ENCODE measurements at places on chromosomes 4 and X.

GRCh38 chr4:148023512-148024181 lies 291.8 kb downstream of the ARHGAP10 start:
- DNase-seq: no peak

GRCh38 chrX:131521824-131522223 lies 22.1 kb upstream of the OR13H1 start:
- no peak for DNase-seq

GRCh38 chr4:7348946-7349900 lies 85.5 kb downstream of the PSAPL1 start:
- no peak for DNase-seq

DNA sequence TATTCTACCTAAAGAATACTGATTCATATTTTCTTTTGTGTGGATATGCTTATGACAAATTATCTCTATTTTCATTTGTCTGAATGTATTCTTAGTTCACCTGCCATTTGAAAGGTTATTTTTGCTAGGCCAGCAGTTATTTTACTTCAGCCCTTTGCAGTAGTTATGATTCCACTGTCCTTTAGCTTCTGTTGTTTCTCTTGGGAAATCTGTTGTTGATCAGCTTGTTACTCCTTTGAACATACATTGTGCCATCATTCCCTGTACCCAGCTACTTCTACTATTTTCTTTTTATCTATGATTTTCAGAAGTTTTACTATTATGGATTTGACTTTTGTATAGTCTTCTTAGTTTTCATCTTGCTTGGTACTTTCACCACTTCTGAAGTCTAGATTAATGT lies 37.2 kb downstream of the RBM46 start:
- DNase-seq: no peak

DNA sequence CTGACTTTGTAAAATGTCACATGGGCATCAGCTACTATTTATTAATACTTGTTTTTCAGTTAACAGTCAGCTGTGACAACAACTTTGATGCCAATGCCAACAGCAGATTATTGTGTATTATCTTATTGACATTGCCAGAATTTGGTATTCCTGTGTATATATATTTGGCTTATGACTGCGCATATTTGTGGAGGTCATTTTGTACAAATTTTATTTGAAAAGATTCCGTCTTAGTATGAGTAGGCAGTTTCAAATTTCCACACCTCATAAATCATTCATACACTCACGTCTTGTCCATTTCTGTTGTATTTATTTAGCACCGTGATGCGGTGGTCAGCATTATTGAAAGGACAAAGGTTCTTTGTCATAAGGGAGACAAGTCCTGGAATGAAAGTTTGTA lies 558.2 kb upstream of the NDST4 start:
- DNase-seq: no peak

DNA sequence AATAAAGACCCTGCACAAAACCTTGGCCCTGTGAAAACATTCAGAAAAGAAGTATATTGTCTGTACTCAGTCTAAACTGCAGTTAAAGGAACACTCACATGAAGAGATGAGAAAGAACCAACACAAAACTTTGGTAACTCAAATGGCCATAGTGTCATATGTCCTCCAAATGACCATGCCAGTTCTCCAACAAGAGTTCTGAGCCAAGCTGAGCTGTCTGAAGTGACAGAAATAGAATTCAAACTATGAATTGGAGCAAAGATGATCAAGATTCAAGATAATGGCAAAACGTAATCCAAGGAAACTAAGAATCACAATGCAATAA lies 739.3 kb upstream of the NDST4 start:
- no peak for DNase-seq

GRCh38 chr4:140672416-140672815 lies 83.8 kb downstream of the TBC1D9 start:
- DNase-seq: no peak

GRCh38 chr4:173518425-173519102 lies 11.5 kb downstream of the HAND2 start:
- peak; percentile 59 for DNase-seq

DNA sequence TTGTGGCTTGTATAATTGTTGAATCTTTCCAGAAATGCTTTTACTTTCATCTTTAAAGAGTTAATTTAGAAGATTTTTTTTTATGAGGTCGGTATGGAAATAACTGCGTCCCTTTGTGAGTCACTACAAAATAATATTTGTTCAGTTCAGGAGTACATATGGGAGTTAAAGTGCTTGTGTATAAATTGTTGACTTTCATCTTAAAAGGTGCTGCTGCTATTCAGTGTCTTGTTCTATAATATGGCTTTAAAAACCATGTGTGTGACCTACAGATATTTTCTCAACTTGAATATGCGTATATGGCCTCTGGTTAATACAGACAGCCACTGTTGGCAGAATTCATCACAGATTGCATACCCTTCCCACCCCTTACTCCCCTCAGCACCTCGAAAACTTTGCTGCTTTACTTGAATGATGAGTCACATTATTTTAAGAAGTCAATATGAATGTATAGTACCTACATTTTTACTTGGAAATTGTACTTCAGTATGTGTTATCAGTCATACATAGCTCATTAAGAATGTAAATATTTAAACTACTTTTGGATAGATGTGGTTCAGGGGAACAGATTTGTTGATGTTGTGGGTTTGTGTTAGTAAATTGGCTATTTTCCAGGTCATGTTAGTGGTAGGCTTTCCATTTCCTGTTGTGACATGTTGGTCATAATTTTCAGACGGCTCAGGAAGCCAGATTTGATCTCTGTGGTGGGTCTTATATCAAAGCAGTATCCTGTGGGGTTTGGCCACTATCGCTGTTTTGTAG lies 1.5 kb downstream of the CLCN3 start:
- DNase-seq: peak; percentile 11

DNA sequence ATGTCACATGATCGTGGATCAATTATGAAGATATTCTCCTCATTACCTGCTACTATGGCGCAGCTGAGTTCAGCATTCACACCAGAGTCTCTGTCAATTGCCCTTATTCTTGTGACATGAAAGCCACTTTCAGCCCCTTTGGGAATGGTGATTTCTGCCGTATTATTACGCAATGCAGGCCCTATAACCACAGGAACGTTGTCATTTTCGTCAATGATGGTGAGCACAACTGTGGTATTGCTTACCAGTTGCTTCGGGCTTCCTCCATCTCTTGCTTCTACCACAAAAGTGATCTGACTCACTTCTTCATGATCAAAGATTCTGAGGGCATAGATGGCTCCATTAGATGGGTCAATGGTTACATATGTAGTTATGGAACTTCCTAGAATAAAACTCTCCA lies 2.1 kb downstream of the PCDH18 start:
- no peak for DNase-seq

DNA sequence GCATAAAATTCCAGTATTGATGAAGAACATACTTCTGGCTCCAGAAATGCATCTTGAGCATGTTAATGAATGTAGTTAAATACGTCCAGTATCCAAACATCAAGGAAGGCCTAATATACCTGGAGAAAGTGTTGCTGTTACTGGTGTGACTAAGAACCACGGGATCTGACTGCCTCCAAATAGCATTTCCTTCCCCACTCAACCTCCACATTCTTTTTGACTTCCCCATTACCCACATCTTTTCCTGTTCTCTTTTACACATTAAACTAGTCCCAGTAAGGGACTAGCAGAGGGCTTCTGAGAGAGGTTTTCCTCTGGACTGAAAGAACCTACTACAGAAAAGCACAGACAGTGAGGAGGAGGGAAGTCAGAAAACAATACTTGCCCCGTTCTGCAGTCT lies 482.8 kb upstream of the HTR2C start:
- DNase-seq: no peak

DNA sequence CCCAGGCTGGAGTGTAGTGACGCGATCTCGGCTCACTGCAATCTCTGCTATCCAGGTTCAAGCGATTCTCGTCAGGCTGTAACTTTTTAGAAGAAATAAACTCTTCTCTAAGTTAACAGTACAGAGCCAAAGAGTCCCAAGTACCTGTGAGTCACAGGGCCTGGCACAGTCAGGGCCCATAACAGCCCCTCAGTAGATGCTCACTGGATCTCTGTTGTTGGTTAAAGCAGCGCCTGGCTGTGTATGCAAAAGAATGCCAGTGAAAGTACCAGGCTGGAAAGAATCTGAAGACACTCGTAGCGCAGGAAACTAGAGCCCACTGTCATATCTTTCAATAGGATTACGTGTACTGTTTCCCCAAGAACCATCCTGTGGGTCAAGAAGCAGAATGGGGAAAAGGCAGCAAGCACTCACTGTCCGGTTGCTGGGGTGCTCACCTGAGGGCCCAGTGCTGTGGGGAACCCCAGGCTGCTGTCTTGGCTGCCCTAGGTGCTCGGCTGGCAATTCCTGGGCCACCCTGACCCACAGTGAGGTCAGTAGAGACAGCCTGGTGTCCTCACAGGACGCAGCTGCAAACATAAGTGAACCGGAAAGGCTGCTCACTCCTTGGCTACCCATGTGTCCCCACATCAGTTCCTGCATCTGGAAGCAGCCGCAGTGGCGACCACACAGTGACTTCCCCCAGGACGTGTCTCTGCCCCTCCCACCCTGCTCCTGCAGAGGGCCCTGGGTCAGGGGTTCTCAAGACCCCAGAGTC lies 3.1 kb upstream of the SLBP start:
- no peak for DNase-seq

DNA sequence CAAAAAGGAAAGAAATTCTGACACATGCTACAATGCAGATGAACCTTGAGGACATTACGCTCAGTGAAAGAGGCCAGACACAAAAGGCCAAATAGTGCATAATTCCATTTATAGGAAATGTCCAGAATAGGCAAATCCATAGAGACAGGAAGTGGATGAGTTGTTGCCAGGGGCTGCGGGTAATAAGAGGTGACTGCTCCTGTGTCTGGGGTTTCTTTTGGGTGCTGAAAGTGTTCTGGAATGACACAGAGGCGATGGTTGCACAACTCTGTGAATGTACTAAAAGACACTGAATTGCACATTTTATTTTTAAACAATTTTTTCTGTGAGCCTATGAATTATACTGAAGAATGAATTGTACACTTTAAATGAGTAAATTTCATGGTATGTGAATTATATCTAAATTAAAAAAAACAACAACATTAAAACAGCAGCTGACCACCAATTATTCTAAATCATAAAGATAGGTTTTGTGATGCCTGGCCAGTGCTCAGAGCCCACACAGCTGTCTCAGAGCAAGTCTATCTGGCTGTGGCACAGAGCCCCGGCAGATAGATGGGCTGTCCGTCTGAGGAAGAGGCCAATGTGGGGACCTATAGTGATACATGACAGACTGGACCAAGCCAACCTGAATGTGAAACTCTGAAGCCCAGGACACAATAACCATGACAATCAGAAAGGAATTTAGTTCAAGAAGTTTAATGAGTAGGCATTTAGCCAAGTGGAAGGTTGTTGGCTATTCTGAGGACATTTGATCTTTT lies 23.5 kb upstream of the IRAK1 start:
- DNase-seq: no peak

GRCh38 chr4:186285147-186285546 lies 19.2 kb downstream of the F11 start:
- no peak for DNase-seq

GRCh38 chr4:128525387-128525786 lies 237.8 kb upstream of the PGRMC2 start:
- DNase-seq: no peak

GRCh38 chr4:121939690-121940089 lies 12.2 kb downstream of the TRPC3 start:
- DNase-seq: no peak

GRCh38 chrX:40164751-40165150 lies 67.0 kb upstream of the BCOR start:
- no peak for DNase-seq

DNA sequence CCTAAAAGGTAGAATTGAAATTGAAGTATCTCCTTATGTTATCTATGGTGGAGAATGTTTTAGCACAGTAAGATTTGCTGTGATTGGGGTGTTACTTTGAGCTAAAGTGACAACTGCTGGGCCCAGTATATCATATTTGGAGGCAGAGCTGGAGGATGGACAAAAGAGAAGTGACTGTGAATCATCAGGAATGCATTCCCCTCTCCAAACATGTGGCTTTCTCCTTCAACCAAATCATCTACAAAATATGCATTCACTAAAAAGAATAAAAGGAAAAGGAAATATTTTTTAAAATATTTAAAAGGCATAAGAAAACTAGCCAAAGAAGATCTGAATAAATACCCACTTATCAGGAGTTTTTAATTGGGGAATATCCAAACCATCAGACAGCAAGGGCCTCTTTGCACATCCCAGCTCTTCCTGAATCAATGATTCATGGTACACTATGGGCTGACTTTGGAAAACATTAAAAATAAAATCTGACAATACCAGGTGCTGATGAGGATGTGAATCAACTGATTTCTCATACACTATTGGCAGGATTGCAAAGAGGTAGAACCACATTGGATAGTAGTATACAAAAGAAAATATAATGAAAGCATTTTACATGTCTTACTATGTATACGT lies 671.7 kb upstream of the NR3C2 start:
- no peak for DNase-seq

- DNase-seq: no peak
Measured at GRCh38 chr4:98935633-98936032, 6.7 kb upstream of the EIF4E start.

GRCh38 chr4:112287258-112287989 lies 1.7 kb upstream of the TIFA start:
- no peak for DNase-seq

- DNase-seq: no peak
Measured at GRCh38 chrX:38656350-38656915, 95.1 kb downstream of the TSPAN7 start.

DNA sequence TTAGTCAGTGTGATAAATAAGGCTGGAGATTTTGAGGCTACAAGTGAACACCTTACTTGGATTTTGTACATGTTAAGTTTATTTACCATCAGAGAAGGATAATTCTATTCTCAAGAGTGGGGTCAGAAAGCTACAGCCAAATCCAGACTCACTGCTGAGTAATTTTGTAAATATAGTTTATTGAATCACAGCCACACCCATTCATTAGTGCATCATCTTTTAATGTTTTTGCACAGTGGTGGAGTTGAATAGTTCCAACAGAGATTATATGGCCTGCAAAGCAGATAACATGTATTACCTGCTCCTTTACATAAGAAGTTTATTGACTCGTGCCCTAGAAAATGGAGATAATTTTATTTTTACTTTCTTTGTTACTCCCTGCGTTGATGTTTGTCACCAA lies 60.4 kb downstream of the PCDH18 start:
- no peak for DNase-seq

DNA sequence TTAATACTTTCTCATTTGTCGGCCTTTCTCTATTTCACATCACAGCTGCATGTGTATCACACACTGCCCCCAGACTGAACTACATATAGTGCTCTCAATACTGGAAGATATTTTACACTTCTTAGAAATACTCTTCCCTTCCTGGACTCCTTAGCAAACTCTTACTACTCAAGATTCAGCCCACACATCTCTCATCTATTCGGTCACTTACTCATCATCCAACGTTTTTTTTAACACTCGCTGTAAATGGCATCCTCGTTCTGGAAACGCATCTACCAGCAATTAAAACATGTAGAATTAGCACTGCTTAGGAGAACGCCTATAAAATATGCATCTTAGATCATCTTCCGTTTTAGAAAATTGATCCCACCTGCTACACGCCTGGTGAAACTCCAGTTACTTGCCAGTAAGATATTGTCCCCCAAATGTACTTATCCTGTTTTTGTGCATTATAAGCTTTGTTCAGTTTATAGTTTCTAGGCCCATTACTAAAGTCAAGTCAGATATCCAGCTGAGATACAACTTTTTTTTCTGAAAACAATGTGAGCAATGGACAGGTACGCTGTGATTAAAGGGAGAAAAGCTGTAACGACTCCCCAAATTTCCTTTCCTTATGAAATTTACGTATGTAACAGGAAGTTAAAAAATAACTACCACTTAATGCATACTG lies 1.0 kb downstream of the LRP2BP start:
- no peak for DNase-seq

All from right kidney (tissue), 9 donors.